ENCODE measurements at places on chromosomes 12 and 14. TPM values are rescaled to one million over a fixed set of nuclear protein-coding genes. Genes with fewer than 3 reads are reported as not detected.

CCDC177 gene
- total RNA-seq = not detected

TMEM52B gene
- not detected for total RNA-seq

NINJ2 gene
- total RNA-seq = 1.8 TPM

CFAP54 gene
- 0.64 TPM for total RNA-seq

LMO3 gene
- total RNA-seq = not detected

FGF6 gene
- total RNA-seq = not detected

RARG gene
- total RNA-seq = 4.0 TPM

PSMB11 gene
- not detected for total RNA-seq

CD163 gene
- total RNA-seq = not detected

JAG2 gene
- total RNA-seq = 3.6 TPM

PIK3C2G gene
- not detected for total RNA-seq

OVCH1 gene
- not detected for total RNA-seq

PLCZ1 gene
- total RNA-seq = not detected

OR6C6 gene
- total RNA-seq = not detected

LRRK2 gene
- not detected for total RNA-seq

GPR65 gene
- total RNA-seq = 11.1 TPM

HAL gene
- total RNA-seq = 0.31 TPM

DIO2 gene
- total RNA-seq = not detected

LAG3 gene
- 25.1 TPM for total RNA-seq

KRT78 gene
- not detected for total RNA-seq

MUCL1 gene
- total RNA-seq = not detected

TMEM30B gene
- 2.8 TPM for total RNA-seq

PTGDR gene
- not detected for total RNA-seq

GRIN2B gene
- not detected for total RNA-seq

AQP5 gene
- not detected for total RNA-seq

LRIG3 gene
- not detected for total RNA-seq
